ENCODE measurements at places on chromosomes 16 and 17.

DNA sequence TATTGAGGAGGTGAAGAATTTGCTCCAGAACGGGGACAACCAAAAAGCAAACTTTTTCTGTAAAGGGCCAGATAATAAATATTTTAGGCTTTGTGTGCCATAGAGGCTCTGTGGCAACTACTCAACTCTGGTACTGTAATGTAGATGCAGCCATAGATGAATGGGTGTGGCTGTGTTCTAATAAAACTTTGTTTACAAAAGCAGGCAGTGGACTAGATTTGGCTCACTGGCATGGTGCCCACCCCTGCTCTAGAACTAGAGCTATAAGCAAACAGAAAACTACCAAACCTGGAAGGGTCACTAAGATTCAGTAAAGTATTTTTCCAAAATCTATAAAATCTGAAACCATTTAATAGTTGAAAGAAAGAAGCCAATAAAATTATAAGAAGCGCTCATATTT is 24.6 kb upstream of the SMURF2 start:
- no peak for DNase-seq

DNA sequence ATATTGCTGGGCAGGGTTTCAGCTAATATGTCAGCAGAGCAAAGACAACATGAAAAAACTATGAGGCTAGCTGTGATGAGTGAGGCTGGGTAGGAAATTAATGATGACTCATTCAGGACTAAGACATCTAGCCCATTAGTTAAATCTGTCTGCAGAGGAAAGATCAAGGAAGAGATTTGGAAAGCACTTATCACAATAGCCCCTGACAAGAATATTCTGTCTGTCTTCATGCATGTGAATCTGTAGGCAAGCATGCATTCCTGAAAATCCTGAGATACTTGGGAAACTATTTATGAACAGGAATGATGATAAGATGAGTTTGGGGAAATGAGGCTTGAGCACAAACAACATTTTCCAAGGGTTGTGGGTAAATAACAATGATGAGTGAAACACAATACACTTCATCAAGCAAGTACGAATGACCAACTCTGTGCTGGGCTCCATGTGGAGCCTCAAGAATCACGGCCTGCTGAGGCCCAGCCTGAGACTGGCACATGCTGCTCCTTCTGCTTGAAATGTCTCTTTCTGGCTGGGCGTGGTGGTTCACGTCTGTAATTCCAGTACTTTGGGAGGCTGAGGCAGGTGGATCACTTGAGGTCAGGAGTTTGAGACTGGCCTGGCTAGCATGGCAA is 96.5 kb upstream of the ASIC2 start:
- no peak for DNase-seq

DNA sequence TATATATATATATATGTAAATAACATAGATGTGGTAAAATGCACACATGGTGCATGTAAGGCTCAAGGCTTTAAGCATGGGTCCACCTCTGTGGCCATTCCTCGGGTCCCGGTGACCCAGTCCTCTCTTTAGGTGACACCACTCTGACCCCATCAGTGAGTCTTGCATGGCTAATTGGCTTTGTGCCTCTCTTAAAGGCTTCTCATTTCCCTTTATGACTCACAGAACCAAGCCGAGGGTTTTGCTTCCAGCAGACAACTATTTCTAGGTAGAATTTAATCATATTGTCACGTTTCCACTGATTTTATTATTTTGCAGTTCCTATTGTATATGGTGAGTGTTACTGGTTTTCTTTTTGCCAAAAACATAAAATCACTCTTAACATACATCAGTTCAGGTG is 59.7 kb downstream of the PLCG2 start:
- no peak for DNase-seq

GRCh38 chr17:73748508-73748907 is 104.3 kb upstream of the SDK2 start:
- no peak for DNase-seq

DNA sequence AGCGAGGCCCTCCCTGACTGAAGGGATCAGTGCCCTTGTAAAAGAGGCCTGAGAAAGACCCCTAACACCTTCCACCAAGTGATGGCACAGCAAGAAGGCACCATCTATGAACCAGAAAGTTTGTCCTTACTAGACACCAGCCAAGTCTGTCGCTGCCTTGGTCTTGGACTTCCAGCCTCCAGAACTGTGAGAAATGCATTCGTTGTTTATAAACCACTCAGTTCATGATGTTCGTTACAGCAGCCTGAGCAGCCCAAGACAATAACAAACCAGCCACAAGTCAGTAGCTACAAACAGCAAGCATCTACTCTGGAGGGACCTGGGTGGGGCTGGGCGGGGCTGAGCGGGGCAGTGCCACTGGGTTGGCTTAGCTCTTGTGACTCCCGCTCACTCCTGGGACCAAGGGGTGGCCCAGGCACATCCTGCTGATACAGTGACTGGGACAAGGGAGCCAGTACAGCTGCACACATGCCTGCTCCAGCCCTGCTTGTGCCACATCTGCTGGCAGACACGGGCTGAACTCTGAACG is 234.9 kb downstream of the IRF8 start:
- no peak for DNase-seq

DNA sequence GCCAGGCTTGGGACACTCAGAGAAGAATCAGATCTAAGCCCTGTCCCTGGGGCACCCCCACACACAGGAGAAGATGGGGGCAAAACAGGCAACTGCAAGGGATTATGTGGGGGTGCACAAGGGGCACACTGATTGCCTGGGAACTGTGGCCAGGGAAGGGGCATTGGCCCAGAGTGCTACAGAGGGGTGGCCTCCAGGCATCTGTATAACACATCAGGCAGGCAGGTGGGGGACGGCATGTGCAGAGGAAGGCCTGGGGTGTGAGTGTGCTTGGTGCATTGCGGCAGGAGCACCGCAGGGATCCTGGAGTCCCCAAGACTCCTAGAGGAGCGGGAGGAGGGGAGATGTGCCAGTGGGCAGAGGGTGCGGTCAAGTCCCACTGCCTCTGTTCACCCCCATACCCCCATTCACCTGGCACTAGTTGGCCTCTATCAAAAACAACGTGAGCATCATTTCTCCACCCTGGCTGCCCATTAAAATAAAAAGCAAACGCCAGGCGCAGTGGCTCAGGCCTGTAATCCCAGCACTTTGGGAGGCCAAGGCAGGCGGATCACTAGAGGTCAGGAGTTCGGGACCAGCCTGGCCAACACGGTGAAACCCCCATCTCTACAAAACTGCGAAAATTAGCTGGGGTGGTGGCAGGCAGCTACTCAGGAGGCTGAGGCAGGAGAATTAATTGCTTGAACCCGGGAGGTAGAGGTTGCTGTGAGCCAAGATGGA is 41.5 kb downstream of the C16orf82 start:
- no peak for DNase-seq

DNA sequence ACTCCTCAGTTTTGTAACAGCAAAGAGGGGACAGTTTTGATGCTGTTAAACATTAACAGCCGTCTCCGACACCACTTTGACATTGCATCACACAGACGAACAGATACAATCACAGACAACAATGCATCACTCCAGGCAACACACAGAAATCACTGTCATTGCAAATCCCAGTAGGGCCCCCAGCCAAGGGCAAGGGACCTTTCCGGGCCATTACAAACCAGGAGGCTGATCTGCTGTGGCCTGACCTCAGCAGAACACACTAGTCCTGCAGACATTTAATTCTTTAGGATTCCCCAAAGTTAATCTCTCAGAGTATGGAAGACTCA is 136.2 kb upstream of the RCVRN start:
- no peak for DNase-seq

DNA sequence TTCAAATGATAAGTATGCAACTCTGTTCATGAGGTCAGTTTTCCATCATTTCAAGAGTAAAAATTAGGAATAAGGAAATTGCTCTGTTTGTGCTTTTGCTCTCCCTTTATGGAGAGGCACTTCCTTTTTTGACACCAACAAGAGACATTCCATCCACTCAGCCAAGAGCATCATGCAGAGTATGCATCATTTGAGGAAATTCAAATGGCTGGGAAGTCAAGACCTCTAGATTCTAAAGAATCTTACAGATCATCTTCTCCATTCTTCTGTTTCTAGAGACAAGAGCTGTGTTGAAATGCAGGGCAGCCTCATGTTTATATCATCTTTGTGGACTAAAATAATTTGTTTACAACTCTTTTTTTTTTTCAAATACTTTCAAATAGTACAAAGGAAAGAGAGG is 669.4 kb downstream of the CDH11 start:
- DNase-seq = no peak

GRCh38 chr16:81409016-81409556 is 35.5 kb upstream of the CMIP start:
- no peak for DNase-seq
